ENCODE measurements at places on chromosomes 2 and 18. TPM values are rescaled to one million over a fixed set of nuclear protein-coding genes. Genes with fewer than 3 reads are reported as not detected.

KCNG2 gene
- total RNA-seq = 0.80 TPM

ELOA2 gene
- not detected for total RNA-seq

GPR45 gene
- not detected for total RNA-seq

LIPG gene
- 12.5 TPM for total RNA-seq

C1QL2 gene
- 0.31 TPM for total RNA-seq

CRYGC gene
- not detected for total RNA-seq

MAB21L4 gene
- total RNA-seq = 2.9 TPM

FABP1 gene
- total RNA-seq = 0.40 TPM

SLC14A1 gene
- total RNA-seq = 1.7 TPM

CLEC4F gene
- total RNA-seq = 0.31 TPM

DCC gene
- 4.6 TPM for total RNA-seq

DNA sequence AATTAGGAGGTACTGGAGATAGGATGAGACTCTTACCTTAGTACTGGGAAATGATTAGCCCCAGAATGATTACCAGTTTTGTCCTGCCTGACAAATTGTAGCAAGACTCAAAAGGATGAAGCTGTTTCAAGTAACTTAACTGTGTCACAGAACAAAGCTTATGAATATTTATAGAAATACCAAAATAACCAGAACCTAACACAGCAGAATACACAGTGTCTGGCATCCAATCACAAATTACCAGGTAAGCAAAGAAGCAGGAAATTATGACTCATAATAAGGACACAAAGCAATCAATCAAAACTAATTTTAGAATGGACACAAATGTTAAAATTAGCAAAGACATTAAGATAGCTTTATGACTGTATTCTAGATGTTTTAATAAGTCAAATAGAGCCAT lies 91.9 kb downstream of the CTNNA2 start:
- H3K36me3 ChIP-seq = no peaks in the 10 kb centered on the region
- DNase-seq = no peak
- no peaks in the 10 kb centered on the region for H3K4me1 ChIP-seq
- no peak overlapping the region for H3K4me3 ChIP-seq

- H3K27ac ChIP-seq = no peak overlapping the region
- no peaks in the 10 kb centered on the region for H3K4me1 ChIP-seq
- no peaks in the 10 kb centered on the region for H3K36me3 ChIP-seq
- no peaks in the 10 kb centered on the region for H3K27me3 ChIP-seq
- no peak overlapping the region for H3K4me3 ChIP-seq
- DNase-seq = no peak
Observed at GRCh38 chr2:122800781-122801180, 1045.3 kb downstream of the TSN start.

DNA sequence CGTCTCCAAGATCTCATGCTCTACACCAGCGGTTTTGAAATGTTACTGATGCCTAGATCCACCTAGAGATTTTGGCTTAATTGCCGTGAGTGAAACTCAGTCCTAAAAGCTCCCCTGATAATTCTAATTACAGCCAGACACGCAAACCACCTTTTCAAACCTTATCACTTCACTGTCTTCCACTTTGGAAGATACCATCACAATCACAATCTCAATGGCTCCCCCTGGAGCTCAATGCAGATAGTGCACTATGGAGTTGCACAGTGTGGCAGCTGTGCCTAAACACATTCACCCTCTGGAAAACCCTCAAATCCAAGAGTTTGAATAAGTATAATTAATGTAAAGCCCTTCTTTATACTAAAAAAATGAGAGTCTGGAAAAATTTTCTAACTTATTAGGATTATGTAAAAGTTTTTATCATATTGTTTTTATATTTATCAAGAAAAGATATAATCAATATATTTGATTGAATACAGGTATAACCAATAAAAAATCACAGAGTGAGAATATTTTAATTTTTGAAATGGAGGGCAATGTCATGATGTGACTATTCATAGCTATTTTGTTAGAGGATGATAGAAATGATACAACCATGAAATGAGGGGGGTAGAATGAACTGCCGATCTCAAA lies 102.9 kb upstream of the SLC8A1 start:
- H3K27ac ChIP-seq = no peak overlapping the region
- no peak overlapping the region for H3K4me3 ChIP-seq
- H3K27me3 ChIP-seq = no peaks in the 10 kb centered on the region

DNA sequence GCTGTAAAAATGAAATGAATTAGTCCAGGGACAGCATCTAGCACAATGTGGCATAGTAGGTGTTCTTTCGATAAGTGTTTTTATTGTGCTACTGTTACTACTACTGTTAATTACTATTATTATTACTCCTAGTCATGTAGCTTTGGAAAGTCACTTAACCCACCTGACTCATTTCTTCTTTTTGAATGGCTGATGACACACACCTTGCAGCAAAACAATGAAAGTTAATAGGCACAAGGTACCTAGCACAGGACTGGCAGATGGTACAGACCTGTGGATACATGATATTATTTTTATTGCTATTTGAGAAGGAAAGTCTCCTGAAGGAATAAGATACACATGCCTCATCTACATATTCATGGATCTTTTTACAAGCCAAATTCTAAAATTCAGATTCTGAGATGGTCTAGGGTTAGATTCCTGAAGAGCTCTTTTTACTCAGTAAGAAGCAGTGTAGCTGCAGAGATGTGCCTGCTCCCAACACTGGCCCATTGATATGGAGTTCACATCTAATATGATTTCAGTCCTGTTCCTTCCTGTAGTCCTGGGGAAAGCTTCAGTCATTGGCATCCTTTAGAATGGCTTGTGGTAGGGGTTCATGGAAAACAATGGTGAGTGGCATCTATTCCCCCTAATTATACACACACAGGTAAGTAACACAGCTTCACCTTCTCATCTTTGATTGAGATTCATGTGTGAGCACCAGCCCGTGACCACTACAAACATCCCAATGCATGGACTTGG lies 7.9 kb upstream of the ERMN start:
- H3K27me3 ChIP-seq = no peaks in the 10 kb centered on the region
- no peak overlapping the region for H3K4me3 ChIP-seq
- H3K27ac ChIP-seq = no peak overlapping the region

- DNase-seq = no peak
- H3K27ac ChIP-seq = no peak overlapping the region
- no peak overlapping the region for H3K4me3 ChIP-seq
- H3K36me3 ChIP-seq = no peaks in the 10 kb centered on the region
- H3K27me3 ChIP-seq = no peaks in the 10 kb centered on the region
Observed at GRCh38 chr2:26615336-26615859, 25.8 kb downstream of the CIB4 start.

- no peak for DNase-seq
- peaks cover 2% of the 10 kb centered on the region for H3K4me1 ChIP-seq
- no peak overlapping the region for H3K27ac ChIP-seq
- H3K36me3 ChIP-seq = peaks cover 42% of the 10 kb centered on the region
Observed at GRCh38 chr2:150466741-150467620, 20.5 kb downstream of the RND3 start.

GRCh38 chr2:109021895-109022300 lies 32.9 kb upstream of the EDAR start:
- H3K27ac ChIP-seq = no peak overlapping the region
- no peak for DNase-seq
- no peak overlapping the region for H3K4me3 ChIP-seq
- H3K27me3 ChIP-seq = no peaks in the 10 kb centered on the region

- no peak overlapping the region for H3K27ac ChIP-seq
- no peaks in the 10 kb centered on the region for H3K4me1 ChIP-seq
- no peaks in the 10 kb centered on the region for H3K27me3 ChIP-seq
- H3K36me3 ChIP-seq = no peaks in the 10 kb centered on the region
- no peak overlapping the region for H3K4me3 ChIP-seq
- no peak for DNase-seq
Observed at GRCh38 chr2:119721043-119721442, 38.7 kb upstream of the PTPN4 start.

GRCh38 chr2:29130295-29130694 lies 15.1 kb downstream of the CLIP4 start:
- DNase-seq = peak; percentile 23
- H3K4me3 ChIP-seq = no peak overlapping the region
- peaks cover 7% of the 10 kb centered on the region for H3K4me1 ChIP-seq
- H3K27me3 ChIP-seq = no peaks in the 10 kb centered on the region
- peaks cover 1% of the 10 kb centered on the region for H3K36me3 ChIP-seq

DNA sequence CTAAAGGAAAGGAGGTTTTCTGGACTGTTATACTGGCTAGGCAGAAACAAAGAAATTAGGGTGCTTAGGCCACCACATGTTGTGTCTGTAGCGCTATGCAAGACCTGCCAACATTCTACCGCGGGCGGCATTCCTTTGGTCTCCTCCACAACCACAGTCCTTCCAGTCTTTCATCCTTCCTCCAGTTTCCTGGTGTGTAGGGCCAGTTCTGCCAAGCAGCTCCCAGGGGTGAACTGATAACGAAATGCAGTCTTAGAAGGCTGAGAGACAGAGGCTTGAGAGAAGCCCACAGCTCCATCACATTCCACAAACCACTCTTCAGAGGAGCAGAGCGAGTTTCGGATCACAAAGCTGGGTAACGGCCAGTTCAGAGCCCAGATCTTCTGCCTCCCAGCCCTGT lies 19.5 kb upstream of the CXXC1 start:
- H3K4me3 ChIP-seq = no peak overlapping the region
- no peaks in the 10 kb centered on the region for H3K4me1 ChIP-seq
- H3K27me3 ChIP-seq = peaks cover 4% of the 10 kb centered on the region
- no peak for DNase-seq
- H3K27ac ChIP-seq = no peak overlapping the region

DNA sequence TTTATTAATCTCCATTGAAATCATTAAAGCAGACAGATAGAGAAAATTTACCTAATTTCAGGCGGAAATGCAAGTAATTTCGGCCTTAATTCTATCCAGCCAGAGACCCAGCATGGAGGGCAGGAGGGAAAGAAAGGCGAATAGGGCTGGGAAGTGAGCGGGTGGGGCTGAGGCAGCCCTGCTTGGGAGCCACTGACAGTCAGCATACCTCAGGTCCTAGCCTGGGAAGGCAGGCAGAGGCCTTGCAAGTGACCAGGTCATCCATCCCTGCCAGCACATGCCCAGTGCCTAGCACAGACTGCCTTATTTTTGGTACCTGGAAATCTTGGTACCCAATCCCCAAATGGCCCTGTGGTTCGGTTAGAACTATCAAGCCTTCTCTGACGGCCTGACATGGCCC lies 1.5 kb downstream of the GDF7 start:
- no peak overlapping the region for H3K27ac ChIP-seq
- H3K4me1 ChIP-seq = peaks cover 20% of the 10 kb centered on the region
- H3K36me3 ChIP-seq = no peaks in the 10 kb centered on the region
- H3K27me3 ChIP-seq = no peaks in the 10 kb centered on the region
- H3K4me3 ChIP-seq = no peak overlapping the region

DNA sequence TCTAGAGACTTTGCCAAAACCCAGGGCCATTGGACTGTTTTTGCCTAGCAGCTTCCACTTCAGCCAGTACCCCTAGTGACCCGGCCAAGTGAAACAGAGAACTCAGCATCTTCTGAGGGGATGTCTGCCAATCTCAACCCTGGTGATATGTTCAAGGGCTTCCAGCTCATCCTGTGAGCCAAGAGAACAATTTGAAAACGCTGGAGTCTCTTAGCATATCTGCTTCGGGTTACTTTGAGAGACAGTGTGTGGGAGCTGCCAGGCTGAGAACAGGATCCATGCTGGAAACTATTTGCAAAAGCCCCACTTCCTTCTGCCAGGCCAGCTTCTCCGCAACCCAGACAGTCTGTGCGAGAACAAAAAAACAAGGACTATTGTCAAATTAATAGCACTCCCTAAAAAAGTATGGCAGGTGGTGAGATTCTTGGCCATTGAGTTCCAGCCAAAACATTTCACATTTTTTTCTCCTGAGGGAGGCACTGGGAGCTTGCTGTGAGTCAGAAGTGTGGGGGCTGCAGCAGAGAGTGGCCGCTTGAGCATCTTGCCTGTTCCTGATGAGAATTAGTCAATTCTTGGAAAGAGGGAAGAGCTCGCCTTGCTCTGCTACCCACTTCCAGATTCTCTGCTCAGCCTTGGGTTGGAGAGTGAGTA lies 395.6 kb upstream of the TRIB2 start:
- H3K4me3 ChIP-seq = no peak overlapping the region
- no peaks in the 10 kb centered on the region for H3K36me3 ChIP-seq
- H3K27me3 ChIP-seq = no peaks in the 10 kb centered on the region

DNA sequence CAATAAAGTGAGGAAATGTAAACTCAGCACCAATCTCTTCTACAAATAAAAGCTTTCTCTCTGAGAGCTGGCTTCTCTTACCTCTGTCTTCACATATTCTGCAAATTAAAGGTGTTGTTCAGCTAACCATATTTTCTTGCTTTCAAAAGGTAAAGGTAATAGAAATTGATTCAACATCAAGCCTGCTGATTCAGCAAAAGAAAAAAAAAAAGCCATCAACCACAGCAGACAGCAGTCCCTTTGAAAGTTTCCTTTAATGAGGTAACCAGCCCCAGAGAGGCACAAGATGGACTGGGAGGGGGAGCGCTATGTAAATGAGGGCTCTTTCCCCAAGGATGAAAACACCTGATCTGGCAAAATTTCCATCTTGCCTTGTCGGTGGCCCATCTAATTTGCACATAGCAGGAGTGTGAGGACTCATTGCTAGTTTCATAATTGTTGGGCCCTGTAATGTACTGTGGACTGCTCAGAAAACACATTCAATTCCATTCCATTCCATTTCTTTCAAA lies 154.9 kb upstream of the SOX11 start:
- no peak for DNase-seq
- no peak overlapping the region for H3K27ac ChIP-seq
- no peaks in the 10 kb centered on the region for H3K36me3 ChIP-seq
- no peaks in the 10 kb centered on the region for H3K4me1 ChIP-seq
